ENCODE measurements at places on chromosomes 1 and 21. TPM values are rescaled to one million over a fixed set of nuclear protein-coding genes. Genes with fewer than 3 reads are reported as not detected.

GRCh38 chr1:176193023-176193422 lies 14.1 kb downstream of the COP1 start:
- no peak for DNase-seq

DNA sequence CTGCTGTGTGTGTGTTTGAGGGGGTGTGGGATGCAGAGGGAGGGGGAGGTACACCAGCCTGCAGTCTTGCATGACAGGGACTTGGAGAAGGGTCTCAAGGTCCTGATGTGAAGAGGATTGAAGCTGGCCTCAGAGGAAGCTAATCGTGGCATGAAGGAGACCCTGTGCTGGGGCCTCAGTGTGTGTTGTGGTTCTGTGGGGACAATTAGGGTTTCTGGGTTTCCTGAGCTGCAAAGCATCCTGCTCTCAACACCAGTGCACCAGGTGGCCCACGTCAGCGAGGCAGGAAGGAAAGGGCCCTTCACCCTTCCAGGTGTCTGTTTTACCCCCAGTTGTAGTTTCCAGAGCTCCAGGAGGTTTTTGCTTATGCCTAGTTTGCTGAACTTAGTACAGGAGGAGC lies 52.8 kb downstream of the TENT5C start:
- no peak for DNase-seq

- no peak for DNase-seq
Measured at GRCh38 chr1:217770918-217771317, 139.8 kb downstream of the SPATA17 start.

The KCNT2 gene
- total RNA-seq = 0.34 TPM

The CD247 gene
- 0.30 TPM for total RNA-seq

GRCh38 chr21:31282095-31282709 lies 61.9 kb downstream of the TIAM1 start:
- DNase-seq = no peak
